Femur (tissue), 1 donor: ENCODE measurements at places on chromosomes 16 and 17.

DNA sequence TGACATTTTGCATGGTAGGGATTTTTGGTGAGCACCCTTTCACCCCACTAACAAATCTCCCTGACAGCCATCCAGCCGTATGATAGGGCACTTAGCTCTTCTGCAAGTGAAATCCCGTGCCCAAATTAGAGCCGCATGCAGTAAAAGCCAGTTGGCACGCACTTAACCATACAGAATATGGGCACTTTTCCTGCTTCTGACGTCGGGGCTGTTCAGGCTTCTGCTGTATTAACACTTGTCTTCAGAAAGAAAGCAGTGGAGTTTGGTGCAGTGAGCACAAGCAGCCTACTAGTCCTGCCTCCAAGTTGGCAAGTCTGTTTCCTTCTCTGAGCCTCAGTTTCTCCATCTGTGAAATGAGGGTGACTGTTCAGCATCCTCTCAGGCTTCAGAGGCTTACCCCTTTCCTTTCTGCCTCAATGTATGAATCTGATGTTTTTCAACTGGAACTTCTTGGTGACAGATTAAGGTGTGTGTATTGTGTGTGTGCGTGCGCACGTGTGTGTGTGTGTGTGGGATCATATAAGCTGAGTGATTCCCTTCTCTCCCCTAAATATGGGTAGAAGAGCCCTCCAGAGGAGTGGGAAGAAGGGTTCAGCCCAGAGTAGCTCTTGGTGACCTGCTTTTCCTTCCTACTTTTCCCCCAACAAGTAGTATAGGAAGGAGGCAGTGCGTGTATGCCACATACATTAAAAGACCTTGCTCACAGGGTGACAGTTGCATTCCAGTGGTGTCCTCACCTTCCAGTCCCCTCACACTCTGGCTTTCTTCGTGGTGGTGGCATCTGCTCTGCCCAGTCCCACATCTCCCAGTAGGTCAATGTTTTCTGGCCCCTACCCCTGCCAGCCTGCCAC lies 19.0 kb downstream of the IGF2BP1 start:
- peak; percentile 61 for DNase-seq

- DNase-seq = no peak
Measured at GRCh38 chr16:58842156-58842555, 108.0 kb upstream of the GOT2 start.

GRCh38 chr17:60908324-60908723 lies 230.7 kb downstream of the BCAS3 start:
- DNase-seq = no peak

- DNase-seq = peak; percentile 39
Measured at GRCh38 chr16:48317614-48318315, 67.4 kb downstream of the SIAH1 start.

GRCh38 chr17:50105811-50106210 lies 10.7 kb downstream of the PDK2 start:
- DNase-seq = no peak

- no peak for DNase-seq
Measured at GRCh38 chr16:83010776-83011720, 384.3 kb downstream of the CDH13 start.

DNA sequence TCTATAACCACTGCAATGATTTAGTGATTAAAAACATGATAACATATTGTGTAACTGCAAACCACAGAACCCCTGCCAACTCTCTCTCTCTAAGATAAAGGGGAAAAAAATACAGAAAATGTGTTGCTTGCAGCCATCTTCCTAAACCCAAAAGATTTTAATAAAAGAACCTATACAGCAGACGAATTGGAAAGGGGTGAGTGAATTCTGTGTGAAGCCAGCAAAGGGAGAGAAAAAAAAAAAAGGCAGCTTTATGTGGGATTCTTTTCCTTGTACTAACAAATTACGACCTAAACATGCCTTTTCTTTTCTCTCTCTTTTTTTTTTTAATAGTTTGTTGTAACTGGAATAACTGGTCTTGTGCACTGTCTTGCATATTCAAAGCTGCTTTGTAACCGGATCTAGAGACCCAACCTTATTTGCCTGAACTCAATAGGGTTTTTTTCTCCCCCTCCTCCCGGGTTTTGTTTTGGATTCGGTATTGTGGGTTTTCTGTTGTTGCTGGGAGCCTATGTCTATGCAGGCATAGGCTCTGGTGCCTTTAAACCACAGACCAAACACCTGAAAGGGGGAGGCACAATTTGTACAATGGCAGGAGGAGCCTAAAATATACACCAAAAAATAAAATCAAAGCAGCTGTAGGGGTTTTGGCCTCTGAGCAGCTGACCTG lies 7.0 kb upstream of the ZFHX3 start:
- no peak for DNase-seq

DNA sequence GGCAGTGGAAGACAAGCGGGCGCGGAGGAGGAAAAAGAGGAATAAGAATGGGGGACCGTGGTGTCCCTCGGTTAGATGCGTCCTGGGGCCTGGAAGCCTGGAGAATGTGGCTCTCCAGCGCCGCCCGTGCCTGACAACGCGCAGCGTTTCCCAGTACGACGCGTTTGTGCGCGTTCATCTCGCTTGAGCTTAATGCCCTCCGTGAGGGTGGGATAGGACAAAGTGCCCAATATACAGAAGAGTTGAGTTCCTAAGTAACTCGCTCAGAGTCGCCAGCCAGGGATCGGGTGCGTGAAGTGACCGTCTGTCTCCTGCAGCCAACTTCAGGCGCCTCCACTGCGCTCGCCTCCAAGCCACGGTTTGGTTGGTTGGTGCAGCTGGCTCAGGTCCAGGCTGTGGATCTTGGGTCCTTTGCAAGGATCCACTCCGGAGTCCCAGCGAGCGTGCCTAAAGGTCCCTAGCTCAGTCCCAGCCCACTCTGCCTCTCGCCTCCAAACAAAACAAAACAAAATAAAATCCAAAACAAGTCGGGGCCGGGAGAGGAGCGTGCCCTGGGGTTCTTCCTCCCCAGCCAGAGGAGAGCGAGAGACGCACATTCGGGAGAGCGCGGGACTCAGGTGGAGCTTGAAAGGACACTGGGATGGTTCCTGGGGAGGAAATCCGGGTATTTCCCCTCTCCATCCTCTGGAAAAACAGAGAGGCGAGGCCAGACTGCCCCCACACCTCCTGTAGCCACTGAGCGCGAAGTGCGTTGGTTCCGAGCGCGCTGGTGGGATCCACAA lies 974 bp downstream of the GALR2 start:
- DNase-seq = peak; percentile 19

- no peak for DNase-seq
Measured at GRCh38 chr17:83047182-83047478, 32.3 kb upstream of the METRNL start.

DNA sequence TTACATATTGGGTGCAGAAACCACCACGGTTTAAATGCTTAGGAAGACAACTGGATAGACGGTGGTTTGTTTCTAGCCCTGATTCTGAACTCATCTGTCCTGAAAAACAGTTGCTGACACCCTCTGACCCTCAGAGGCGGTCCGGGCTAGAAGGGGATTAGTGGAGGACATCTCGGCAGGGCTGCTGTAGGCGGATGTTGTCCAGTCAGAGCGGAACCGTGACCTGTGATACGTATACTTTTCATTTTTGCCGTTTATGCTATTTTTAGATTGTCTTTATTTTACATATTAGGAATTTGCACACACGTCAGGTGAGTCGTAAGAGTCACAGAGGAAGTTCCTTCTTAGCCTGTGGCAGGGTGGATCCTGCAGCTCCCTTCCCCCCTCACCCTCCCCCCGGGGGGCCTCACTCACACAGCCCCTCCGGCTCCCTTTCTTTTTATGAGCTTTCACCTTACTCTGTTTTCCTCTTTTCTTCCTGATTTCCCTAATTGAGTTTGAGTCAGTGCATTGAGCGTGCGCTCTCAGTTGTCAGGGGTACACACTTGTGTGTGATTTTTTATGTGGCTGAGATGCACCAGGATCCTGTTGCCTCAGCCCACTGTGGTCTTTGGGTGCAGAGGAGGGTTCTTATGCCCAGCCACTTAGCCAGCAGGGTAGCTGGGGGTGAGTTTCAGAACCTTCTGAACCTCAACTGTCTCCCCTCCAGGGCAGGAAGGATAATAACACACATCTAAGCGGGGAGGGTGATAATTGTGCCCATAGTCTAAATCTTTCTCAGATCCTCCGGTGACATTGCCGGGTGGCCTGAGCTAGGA lies 211.1 kb upstream of the CHMP6 start:
- no peak for DNase-seq

DNA sequence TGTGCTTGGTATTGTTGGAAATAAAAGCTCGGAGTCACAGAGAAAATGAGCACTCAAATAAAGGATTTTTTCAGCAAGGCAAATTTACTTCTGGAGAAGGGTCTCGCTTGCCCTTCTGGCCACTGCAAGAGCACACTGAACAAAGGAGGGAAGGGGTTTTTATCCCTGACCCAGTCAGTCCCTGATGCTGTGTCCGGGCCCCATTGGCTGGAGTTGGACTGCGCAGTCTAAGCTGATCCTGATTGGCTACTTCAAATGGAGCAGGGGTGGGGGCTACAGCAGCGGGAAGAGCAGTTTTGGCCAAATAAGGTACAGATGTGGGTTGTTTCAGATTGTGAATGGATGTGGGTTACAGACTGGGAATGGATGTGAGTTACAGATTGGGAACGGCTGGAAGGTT lies 4.3 kb upstream of the NLRP1 start:
- no peak for DNase-seq

DNA sequence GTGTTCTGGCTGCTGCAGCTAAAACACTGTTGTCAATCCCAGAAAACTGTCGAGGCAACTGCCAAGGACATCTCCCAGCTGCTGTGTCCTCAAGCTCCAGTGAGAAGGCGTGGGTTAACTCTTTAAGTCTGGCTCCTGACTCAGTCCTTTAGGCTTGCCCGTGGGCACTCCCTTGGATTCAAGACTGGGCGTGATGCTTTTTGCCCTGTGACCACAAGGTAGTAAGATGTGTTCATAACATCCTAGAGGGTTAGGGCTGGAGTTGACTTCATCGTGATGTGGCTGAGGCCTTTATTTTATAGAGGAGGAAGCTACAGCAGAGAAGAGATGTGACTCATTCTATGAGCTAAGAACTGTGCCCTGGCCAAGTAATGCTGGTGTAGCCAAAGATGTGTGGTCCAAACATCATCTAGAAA lies 50.9 kb upstream of the TEKT3 start:
- no peak for DNase-seq

DNA sequence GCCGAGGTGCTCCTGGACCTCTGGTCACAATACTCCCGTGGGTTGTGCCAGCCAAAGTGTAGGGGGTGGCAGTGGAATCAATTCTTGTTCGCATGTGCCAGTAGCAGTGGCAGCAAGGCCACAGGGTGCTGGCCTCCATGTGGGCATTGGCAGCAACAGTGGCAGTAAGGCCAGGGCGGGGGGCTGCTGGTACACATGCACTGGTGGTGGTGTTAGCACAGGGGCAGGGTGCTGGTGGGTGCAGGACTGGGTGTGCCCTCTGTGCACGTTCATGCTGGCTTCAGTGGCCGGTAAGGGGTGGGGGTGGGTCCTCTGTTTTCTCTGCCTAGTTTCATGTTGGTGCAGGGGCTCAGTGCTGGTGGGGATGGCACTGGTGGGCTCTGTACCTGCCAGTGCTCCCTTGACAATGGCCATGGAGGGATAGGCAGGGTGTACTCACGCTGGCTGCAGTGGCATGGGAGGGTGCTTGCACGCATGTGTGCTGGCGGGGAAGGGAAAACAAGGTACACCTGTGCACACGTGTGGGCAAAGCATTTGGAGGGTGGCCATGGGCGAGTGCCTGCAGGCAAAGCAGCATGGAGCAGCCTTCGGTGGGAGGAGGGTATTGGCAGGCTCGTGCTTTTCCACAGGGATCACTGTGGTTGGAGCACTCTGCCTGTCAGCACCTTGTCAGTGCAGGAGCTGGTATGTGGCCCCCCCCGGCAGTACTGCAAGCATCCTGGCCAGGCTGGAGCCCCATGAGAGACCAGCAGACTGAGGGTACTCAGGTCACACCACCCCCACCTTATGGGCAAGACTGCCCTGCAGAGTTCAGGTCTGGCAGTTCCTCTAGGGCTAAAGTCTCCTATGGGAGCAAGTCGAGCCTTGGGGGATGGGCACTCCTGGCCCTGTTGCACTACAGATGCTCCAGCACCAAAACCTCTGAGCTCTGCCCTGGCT lies 35.8 kb downstream of the NF1 start:
- DNase-seq = peak; percentile 11

DNA sequence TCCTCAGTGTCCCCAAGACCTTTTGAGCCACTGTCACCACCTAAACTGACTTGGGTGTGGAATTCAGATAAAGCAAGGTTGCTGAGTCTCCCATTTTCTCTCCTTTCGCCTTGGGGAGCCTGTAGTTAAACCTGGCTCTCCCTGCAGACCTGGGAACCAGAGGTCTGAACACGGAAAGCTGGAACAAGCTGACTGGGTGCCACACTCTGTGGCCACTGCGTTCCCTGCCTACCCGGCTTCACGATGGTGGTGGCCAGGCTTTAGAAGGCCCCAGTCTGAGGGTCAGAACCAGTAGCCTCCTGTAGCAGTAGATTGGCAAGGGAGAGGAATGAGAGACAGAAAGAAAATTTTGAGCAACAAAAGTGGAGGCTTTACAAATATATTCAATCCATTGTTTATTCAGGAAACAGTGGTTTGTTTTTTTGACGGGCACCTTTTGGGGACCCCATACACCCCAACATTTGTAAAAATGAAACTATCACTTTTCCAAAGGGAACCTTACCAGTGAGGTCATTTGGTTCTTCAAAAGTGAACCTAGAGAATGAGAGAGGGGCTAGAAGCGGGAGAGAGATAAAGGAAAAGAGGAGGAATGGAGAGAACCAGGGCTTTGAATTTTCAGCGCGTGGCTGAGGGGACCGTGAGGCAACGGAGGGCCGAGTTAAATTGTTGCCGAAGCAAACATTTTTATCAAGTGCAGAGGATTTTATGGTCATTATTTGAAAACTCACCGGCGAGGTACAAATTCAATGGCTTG lies 1.8 kb upstream of the HOXB8 start:
- DNase-seq = no peak

DNA sequence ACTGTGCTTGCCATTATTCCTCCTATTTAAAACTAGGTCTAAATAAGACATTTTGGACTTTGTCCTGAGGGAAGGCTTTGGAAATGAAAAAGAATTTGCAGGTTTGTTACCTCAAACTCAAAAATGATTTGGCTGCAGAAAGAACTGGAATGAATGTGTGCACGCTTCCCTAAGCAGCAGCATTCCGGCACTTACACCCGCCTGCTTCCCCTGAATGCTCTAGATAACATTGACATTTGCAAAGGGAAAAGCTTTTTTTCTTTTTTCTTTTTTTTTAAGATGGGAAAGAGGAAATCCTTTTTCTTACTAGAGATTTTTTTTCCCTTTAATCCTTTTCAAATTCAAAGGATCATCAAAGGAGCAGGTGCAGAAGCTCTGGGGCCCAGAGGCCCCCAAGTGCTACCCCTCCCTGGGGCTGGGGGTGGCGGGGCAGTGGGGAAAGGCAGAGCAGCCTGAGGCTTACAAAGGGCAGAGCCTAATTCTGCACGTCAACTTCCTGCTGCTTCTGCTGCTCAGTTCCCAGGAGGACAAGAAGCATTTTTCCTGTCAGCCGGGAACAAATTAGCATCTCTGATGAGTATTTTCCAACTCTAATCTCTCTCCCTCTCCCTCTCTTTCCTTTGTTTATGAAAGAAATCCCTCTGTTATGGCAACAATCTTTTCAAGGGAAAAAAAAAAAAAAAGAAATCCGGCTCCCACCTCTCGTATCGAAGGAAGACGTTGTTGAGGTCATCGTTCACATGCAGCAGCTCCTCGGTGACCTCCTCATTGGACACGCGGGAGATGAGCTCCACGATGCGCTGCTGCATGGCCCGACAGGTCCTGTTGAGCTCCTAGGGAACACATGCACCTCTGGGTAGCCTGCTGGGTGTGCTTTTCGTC lies 32.1 kb upstream of the SREBF1 start:
- DNase-seq = no peak
